ENCODE measurements at places on chromosomes 13 and 19.
A peak's percentile ranks its signal among the peaks of the same experiment; 100 is the strongest.

DNA sequence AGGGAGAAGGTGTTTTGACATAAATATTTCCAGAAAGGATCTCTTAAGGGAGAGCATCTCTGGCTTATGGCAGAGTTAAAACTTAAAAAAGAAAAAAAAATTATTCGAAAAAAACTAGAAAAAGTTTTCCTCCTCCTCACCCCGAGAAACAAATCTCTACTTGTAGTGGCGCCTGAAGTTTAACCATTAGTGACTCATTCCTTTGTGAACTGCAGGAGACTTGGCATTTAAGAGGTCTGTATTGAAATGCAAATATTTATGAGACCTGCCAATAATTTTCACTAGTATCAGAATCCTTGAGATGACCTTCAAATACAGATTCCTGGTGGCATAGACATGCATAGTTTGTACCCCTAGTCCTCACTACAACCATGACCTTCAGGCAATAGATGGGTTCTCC, 64.9 kb upstream of the MED4 start:
- no peak for DNase-seq

DNA sequence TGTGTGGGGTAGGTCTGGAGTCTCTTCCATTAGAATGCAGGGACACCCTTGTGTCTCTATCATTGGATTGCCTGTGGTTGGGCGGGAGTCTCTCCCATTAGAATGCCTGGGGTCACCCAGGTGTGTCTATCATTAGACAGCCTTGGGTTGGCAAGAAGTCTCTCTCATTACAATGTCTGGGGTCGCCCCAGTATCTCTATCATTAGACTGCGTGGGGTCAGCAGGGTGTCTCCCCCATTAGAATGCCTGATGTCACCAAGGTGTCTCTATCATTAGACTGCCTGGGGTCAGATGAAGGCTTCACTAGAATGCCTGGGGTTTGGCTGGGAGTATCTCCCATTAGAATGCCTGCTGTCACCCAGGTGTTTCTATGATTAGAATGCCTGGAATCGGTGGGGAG, 1539.0 kb downstream of the UQCRFS1 start:
- DNase-seq: no peak

- DNase-seq: no peak
These were observed 13.3 kb downstream of the LSM4 start for GRCh38 chr19:18309525-18310064.

DNA sequence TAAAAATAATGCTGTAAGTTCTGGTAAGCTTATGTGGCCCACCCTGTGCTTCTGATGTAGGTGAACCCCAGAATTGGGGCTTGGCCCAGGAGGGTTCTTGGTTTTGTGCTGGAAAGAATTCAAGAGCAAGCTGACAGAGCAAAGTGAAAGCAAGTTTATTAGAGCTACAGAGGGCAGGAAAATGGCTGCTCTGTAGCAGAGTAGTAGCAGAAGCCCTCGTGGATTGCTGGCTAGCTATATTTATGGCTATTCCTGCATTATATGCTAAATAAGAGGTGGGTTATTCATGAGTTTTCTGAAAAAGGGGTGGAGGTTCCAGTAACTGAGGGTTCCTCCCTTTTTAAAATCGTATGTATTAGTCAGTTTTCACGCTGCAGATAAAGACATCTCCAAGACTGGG, 20.6 kb upstream of the ZNF599 start:
- no peak for DNase-seq

DNA sequence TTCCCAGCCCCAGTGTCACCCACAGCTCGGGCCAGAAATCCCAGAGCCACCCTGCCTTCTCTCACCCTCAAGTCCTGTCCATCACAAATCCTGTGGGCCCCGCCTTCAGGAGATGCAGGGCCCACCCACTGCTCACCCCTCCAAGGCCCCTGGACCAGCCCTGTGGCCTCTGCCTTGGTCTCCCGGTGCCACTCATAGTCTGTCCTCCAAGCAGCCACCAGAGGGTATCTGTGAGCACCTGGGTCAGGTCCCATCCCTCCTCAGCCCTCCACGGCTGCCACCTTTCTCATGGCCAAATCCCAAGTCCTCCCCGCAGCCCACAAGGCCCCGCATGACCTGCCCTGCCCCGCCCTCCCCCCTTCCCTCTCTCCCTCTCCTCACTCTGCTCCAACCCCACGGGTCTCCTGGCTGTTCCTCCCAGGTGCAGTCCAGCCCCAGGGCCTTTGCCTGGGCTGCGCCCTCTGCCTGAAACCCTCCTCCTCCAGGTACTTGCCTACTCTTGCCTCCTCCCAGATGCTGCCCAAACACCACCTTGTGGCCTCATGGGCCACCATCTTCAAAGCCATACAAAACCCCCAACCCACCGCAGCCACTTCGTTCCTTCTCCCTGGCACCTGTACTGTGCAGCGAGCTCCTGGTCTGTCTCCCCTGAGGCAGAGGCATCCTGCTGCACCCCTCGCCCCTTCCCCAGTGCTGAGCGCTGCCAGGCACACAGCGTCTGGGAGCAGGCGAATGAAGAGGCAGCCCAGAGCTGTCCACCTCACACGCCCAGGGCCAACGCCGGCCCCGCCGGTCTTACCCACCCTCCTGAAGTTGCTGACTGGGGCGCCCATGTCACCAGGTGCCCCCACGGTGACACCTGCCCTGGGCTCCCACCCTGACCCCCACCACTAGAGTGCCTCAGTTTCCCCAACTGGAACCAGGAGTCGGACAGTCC, 13.2 kb upstream of the UQCR11 start:
- DNase-seq: peak; percentile 53

DNA sequence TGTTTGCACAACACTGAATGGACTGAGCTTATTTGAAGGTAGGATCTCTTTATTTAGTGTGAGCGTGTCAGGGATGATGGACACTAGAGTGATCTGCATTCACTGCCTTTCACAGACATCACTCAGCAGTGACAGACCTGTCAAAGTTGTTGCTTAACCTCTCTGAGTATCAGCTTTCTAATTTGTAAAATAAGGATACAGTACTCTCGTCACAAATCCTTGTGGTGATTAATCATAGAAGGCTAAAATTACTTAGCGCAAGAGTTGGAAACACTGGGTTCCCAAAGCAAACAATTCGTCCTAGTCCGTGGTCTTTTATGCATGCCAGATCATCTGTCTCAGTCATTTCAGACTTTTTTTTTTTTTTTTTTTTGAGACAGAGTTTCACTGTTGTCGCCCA, 16.6 kb downstream of the CARD8 start:
- DNase-seq: no peak

DNA sequence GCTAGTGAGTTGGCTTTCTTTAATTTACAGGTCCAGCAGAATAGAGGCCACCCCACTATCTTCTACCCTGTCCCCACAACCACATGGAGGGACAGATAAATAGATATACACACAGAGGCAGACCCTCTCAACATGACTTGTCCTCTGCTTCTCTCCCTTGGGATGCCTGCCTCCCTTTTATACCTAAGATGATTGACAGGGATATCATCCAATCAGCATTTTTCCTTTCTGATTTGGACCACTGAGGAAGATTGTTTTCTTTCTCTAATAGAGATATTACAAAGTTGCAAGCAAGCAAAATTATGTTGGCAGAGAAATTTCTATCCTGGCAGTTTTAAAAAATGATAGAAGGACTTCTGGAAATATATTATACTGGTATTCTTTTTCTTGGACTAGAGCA, 35.8 kb downstream of the STOML3 start:
- DNase-seq: no peak

DNA sequence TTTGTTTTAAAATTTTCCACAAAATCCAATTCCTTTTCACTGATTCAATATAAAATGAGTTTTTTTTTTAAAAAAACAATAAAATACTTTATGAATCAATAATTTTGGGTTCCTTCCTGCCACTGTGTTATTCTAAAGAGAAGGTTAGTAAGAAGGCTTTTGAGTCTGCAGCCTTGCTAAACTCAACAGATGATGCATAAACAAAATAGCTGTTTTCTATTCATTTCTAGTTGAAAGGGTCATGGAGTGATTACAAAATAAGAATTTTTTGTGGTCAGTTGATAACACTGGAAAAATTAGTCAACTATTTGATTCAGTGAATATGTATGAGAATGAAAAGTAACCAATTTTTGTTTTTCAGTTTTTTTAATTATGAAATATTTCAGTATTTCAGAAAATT, 169.9 kb downstream of the VWA8 start:
- no peak for DNase-seq

- peak; percentile 53 for DNase-seq
These were observed 611.1 kb downstream of the UQCRFS1 start for GRCh38 chr19:28601723-28602440.

GRCh38 chr19:11324079-11324661, 15.3 kb downstream of the RAB3D start:
- DNase-seq: peak; percentile 91

- DNase-seq: no peak
These were observed 2.1 kb downstream of the ACTN4 start for GRCh38 chr19:38649305-38650171.

DNA sequence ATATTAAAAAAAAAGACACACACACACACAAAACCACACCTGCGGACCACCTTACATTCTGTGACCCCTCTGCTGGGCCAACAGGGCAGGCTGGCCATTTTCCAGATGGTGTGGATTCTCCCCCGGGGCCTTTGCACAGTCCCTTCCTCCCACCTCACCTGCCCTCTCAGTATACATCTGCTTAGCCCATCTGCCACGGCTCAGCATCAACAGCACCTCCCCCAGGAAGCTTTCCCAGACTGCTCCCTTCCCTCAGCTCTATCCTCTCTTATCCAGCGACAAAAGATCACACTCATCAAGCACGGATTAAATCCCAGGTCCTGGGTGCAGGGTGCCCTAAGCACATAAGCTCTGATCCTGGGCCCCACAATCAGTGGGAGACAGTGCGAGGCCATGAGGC, 4.5 kb downstream of the ZNF787 start:
- no peak for DNase-seq

DNA sequence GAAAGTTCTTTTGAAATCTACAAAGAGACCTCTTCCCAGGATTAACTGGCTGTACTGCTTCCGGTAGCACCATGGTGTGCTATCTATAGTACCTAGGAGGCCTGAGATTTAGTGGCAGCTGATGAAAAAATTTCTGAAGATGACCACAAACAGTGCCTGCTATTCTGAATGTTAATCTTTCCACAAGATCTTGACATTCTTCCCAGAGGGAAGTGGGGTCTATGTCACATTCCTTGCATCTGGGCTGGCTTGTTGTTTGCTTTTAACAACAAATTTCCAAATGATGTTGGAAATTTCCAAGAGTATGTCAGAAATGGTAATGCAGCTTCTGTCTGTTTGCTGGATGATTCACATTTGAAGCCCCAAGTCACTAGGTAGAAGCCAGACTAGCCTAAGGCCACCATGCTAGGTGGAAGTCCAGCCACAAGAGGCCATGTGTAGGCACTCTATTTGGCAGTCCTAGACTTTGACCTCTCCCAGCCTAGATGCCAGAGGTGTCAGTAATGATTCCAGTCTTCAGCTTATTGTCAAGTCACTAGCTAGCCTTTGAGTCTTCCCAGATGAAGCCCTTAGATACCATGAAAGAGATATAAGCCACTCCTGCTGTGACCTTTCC, 22.1 kb downstream of the SPART start:
- no peak for DNase-seq

- DNase-seq: no peak
These were observed 668.7 kb downstream of the PCDH17 start for GRCh38 chr13:58300224-58300623.

- peak; percentile 42 for DNase-seq
These were observed 6.5 kb upstream of the TNFSF9 start for GRCh38 chr19:6524311-6524710.

DNA sequence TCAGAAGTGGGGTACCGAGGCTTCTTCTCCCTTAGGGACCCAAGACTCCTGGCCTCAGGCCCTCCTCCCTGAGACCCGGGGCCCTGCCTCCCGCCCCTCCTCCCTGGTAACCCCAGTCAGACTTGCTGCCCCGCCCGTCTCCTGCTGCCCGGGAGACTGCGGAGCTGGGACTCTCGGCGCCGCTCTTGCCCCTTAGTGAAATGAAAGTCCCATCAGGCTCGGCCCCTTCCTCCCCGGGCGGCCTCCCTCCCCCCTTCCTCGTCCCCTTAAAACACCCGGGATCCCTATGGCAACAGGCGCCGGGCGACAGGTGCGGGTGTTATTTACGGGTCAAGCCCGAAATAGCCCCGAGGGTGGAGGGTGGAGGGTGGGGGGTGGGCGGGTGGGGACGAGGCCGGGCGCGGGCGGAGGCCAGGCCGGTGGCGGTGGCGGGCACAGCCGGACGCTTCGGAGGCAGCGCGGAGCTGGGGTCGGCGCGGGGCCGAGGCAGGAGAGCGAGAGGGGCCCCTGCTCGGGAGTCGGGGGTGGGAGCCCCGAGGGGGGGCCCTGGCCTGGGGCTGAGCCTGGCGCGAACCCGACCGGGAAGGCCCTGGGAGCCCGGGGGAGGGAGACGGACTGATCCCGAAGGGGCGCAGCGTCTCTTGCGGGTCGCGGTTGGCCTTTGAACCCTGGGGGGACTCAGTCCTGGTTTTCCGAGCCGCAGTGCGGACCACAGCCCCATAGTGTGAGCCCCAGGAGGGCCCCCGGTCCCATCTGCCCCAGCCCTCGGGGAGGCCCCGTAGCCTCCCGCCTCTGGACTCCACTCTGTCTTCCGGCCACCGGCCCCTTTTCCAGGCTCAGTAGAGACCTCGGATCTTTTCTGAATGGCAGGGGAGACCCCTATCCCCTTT, at the start of gene CACNG6:
Gene CACNG6, plus strand, starts transcription at position 414 of the 890 bp plus-strand sequence. CDS start 1,241 bp downstream, outside the sequence.
- DNase-seq: peak; percentile 90

GRCh38 chr19:2249880-2250765, 1.0 kb downstream of the AMH start:
- DNase-seq: no peak

DNA sequence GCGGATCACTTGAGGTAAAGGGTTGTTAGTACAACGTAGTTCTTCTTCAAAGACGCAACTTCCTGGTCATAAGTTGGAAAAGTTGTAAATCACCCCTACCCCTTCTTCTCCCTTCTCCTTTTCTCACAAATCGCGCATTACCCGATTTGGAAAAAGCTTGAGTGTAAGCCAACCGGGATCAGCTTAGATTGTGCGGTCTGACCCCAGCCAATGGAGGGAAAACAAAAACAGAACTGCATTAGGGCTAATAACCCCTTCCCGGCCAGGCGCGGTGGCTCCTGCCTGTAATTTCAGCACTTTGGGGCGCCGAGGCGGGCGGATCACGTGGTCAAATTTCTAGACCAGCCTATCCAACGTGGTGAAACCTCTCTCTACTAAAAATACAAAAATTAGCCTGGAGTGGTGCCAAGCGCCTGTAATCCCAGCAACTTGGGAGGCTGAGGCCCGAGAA, 806 bp downstream of the ZNF90 start:
- DNase-seq: peak; percentile 39

GRCh38 chr19:45972081-45972946, 1.4 kb downstream of the NOVA2 start:
- no peak for DNase-seq

- DNase-seq: peak; percentile 21
These were observed 8.7 kb downstream of the FIZ1 start for GRCh38 chr19:55590617-55591016.

DNA sequence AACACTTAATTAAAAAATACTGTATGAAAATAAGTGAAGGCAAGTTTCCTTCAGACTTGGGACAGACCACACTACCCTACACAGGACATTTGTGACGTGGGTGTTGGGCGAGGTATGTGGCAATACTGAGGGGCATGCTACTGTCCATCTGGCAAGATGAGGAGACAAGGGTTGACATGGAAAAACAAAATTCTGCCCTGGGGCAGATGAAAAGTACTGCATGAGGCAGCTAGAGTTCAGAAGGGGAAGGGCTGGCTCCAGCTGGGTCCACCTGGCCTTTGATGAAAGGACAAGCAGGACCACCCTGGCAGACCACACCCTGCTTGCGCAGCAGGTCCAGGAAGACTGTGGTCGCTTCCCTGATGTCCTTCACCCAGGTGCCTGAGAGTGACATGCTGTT, 43.2 kb downstream of the LATS2 start:
- DNase-seq: no peak
